ENCODE measurements at places on chromosomes 11 and 22.

GRCh38 chr11:116866804-116867455 is 29.5 kb upstream of the APOA1 start:
- DNase-seq, result no peak

GRCh38 chr11:110447897-110448745 is 18.4 kb downstream of the FDX1 start:
- DNase-seq, result no peak

- peak; percentile 58 for DNase-seq
Observed at GRCh38 chr11:13261591-13262061, 16.0 kb upstream of the BMAL1 start.

- peak; percentile 27 for DNase-seq
Observed at GRCh38 chr11:2708757-2709281, 9.0 kb upstream of the KCNQ1OT1 start.

DNA sequence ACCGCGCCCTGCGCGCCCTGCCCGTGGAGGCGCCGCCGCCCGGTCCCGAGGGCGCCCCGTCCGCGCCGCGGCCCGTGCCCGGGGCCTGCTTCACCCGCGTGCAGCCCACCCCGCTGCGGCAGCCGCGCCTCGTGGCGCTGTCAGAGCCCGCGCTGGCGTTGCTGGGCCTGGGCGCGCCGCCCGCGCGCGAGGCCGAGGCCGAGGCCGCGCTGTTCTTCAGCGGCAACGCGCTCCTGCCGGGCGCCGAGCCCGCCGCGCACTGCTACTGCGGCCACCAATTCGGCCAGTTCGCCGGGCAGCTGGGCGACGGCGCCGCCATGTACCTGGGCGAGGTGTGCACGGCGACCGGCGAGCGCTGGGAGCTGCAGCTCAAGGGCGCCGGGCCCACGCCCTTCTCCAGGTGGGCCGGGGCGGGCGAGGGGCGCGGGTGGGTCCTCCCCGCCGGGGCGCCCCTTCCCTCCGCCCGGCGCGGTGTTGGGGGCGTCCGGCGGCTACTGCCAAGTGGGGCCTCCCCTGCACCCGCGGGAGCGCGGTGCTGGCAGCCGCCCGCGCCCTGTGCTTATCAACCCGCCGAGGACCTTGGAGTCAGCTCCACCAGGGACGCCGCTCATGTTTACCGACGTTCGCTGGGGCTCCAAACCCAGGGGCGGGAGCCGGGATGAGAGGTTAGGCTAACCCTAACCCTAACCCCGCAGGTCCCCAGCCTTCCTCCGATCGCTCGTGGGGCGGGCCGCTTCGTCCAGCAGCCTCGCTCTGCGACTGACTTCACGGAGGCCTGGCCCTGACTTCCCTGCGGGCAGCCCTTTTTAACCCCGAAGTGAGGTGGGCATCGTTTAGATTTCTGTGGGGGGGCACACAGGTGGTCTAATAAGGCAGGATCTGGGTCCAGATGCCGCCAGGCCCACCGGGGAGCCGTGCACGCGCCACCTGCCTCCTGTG is 649 bp downstream of the SELENOO start:
- peak; percentile 72 for DNase-seq

DNA sequence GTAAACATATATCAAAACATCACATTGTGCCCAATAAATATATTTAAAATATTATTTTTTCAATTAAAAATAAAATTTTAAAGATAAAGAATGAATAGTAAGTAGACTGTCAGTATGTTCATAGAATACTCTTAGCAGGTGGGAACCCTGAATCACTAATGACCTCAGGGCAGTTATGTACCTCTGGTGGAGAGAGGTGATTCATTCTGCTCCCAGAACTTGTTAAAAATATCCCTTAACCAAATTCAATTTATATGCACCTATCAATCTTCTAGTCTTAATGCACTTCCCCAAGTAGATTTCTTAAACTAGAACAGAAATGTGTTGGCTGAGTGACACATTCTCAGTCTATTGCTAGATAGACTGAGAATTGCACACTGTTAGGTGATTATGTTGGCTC is 183.9 kb upstream of the SYN3 start:
- DNase-seq, result no peak

GRCh38 chr11:46345881-46346484 is 1.3 kb upstream of the DGKZ start:
- no peak for DNase-seq

DNA sequence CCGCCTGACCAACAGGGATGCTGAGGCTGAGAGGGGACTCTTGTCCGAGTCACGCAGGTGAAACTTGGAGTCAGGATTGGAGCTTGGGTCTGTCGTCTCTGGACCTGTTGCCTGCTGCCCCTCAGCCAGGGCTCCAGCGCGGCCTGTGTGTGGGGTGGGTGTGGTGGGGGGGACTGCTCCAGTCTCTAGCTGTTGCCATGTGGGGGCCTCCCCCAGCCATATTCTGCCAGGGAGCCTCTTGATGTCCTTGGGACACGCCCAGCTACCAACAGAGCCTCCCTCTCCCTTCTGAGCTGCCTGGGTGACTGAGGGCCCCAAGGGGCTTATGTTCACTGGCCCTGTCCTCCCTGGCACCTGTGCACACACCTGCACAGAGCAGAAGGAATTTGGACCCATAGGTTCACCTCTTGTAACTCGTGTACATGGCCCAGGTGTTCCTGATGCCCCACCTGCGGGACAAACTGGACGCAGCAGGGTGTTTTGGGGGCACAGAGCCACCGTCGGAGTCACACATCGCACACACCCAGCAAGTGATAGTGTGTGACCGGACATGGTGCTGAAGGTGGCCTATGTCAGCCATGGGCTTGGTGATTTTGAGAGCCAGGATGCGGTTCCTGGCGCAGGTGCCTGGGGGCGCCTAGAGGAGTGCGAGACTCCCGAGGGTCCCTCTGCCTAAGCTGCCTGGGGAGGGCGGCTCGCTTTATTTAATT is 252.3 kb downstream of the TBC1D22A start:
- DNase-seq, result no peak

DNA sequence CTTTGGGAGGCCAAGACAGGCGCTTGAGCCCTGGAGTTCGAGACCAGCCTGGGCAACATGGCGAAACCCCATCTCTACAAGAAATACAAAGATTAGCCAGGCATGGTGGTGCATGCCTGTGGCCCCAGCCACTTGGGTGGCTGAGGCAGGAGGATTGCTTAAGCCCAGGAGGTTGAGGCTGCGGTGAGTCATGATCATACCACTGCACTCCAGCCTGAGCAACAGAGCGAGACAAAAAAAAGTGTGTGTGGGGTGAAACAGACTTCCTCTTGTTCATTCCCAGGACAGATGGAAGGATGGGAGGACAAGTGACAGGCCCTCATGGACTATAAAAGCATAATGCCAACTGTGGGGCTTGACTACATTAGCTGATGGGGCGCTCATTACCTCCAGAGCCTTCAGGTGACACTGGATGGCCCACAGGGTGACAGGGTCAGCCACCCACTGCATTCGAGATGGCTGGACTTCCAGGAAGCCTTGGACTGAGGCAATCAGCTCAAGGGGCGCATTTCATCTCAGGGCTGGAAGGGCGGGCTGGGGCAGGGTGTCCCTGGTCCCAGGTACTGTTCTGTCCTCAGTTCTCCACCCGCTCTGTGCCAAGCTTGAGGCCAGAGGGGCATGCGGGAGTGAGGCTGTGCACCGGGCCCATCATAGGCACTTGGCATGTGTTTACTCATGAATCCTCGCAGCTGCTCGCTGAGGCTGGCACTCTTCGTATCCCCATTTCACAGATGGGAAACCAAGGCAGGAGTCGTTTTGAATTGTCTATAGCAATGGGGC is 12.5 kb downstream of the NPTXR start:
- DNase-seq, result no peak

DNA sequence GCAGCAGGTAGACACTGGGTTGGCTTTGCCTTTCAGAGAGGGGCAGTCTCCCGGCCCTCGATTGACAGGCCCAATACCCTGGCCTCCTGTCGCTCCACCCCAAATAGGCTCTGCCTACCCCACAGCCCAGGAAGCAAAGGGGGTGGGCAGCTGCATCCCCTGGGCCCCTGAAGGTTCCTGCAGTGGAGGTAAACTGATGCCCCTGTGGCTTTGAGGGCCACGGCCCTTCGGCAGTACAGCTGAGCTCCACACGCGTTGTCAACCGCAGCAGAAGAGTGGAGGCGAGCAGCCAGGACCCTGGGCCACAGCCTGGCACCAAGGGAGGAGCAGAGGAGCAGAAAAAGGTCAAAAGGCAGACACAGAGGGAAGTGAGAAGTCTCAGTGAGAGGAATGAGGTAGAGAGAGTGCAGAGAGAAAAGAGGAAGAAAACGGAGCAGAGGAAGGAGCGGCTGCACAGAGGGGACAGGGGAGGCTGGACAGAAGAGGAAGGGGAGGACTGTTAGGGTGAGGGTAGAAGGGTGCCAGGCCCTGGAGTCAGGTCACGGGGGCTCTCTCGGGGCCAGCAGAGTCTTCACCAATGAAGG is 64.0 kb downstream of the SLC22A12 start:
- no peak for DNase-seq

- no peak for DNase-seq
Observed at GRCh38 chr22:44963832-44964721, 45.7 kb downstream of the PHF21B start.

GRCh38 chr11:106990331-106990730 is 27.9 kb downstream of the GUCY1A2 start:
- DNase-seq, result no peak

DNA sequence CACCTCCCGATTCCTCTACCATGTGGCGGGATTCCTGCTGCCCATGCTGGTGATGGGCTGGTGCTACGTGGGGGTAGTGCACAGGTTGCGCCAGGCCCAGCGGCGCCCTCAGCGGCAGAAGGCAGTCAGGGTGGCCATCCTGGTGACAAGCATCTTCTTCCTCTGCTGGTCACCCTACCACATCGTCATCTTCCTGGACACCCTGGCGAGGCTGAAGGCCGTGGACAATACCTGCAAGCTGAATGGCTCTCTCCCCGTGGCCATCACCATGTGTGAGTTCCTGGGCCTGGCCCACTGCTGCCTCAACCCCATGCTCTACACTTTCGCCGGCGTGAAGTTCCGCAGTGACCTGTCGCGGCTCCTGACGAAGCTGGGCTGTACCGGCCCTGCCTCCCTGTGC is 10.5 kb downstream of the CXCR5 start:
- DNase-seq, result no peak

- no peak for DNase-seq
Observed at GRCh38 chr11:115873813-115874212, 369.6 kb upstream of the CADM1 start.

GRCh38 chr11:7905549-7905948 is 25.5 kb downstream of the OR10A6 start:
- DNase-seq, result no peak

- DNase-seq, result no peak
Observed at GRCh38 chr11:87338046-87338639, 300.4 kb downstream of the TMEM135 start.

DNA sequence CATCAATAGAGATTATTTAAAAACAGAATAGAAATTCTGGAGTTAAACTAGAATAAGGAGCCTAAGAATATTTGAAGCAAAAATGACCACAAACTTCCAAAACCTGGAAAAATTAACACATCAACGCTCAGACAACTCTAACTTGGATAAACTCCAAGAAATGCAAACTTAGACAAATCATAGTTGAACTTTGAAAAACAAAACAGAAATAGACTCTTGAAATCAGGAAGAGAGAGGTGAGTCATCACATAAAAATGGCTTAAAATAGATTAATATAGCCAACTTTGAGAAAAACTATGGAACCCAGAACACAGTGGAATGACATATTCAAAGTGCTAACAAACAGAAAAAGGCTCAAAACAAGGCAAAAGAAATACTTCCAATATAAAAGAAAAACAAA is 974.2 kb downstream of the JRKL start:
- DNase-seq, result no peak

- no peak for DNase-seq
Observed at GRCh38 chr11:9796854-9797253, 133.0 kb downstream of the SWAP70 start.

DNA sequence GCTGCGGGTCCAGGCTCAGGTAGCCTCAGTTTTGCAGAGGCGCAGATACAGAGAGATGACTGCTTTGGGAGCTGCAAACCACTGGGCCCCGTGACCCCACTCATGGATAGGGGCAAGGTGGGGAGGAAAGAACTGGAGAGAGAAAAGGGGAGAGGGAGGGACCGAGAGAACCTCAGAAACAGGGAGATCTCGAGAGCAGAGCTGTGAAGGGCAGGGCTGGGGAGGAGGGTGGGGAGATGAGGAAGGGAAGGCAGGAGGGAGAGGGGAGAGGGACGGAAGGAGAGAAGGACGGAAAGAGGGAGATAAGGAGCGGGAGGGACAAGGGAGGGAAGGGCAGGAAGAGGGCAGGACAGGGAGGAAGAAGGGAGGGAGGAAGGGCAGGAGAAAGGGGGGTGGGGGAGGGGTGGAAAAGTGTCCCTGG is 46.3 kb downstream of the IGLL1 start:
- DNase-seq, result no peak

DNA sequence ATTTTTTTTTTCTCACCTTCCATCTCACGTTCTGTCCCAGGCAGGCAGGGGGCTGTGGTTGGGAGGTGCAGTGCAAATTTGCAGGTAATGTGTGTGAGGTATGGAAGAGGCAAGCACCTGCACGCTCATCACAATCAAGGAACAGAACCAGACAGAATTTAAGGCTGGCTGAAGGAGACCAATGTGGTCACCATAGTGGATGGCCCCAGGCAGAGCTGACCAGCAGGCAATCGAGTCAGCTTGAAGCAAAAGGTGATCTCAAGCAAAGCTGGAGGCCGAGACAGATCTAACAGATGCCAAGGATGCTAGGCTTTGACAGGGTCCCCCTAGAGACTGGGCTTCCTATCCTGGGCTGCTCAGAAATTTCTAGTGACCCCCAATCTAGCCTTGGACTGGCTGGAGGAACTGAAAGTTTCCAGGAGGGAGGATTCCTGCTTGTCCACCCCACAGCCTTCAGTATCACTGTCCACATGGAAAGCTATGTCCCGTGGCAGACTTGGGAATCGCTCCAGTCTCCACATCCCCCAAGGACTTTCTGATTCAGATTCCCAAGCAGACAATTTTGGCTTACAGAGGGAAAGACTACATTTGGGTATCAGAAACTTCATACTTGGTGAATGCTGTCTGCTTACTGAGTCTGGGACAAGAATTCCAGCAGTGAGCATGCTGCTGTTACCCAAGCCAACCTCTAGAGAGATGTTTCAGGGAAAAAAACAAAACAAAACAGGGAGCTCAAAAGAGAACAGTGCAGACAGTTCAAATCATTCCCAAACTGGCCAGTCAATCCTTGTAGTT is 9.0 kb upstream of the MICAL3 start:
- DNase-seq, result no peak

DNA sequence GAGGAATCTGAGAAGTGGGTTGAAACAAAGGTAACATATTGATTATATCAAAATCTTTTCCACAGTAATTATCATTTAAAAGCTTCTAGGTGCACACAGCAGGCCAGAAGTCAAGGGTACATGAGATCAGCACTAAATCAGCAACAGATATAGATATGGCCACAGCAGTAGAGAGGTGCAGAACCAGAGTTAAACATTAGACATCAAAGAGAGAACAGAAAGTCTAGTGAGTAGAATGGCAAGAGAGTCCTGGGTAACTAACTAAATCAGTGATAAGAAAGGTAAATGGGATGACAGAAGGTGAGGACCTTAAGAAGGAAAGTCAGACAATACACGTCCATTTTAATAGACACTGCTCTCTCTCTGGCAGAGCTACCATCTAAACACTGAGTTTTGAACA is 119.5 kb upstream of the GRIA4 start:
- DNase-seq, result no peak

Measured in AG08396 (cell line).